ENCODE measurements at places on chromosomes 2 and 18.
A peak's percentile ranks its signal among the peaks of the same experiment; 100 is the strongest.

- DNase-seq = no peak
These were observed 87.4 kb upstream of the CAPN13 start for GRCh38 chr2:30894498-30895119.

DNA sequence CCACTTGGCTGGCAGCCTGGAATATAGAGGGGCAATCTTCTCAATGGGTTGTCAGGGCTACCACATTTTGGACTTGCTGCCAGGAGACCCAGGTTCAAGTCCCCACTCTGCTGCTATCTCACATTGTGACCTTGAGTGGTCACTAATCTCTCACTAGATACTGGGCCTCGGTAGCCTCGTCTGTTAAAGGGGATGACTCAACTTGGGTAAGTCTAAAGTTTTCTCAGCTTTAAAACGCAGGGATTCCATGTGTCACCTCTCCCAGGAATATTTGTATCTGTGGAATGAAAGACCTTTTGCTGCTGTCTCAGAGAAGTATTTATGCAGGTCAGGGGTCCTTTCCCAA is 86.3 kb downstream of the SEMA4F start:
- no peak for DNase-seq

DNA sequence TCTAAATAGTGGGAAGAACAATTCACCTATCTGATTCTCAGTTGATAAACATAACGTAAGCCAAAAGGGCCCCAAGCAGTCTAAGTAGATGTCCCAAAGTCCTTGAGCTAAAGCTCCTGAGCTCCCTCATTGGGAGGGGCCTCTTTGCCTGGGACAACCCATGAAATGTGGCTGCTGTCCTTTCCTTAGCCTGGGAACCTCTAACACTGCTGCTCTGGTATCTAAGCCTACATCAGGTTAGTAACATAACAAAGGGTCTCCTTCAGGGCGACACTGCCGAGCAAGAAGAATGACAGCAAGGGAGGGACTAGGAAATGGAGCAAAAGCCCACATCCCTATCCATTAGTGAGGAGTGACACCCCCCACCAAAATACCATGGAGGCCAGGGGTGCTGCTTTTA is 98.3 kb downstream of the MAPRE2 start:
- no peak for DNase-seq

- no peak for DNase-seq
These were observed 25.6 kb upstream of the TOGARAM2 start for GRCh38 chr2:28955467-28955866.

DNA sequence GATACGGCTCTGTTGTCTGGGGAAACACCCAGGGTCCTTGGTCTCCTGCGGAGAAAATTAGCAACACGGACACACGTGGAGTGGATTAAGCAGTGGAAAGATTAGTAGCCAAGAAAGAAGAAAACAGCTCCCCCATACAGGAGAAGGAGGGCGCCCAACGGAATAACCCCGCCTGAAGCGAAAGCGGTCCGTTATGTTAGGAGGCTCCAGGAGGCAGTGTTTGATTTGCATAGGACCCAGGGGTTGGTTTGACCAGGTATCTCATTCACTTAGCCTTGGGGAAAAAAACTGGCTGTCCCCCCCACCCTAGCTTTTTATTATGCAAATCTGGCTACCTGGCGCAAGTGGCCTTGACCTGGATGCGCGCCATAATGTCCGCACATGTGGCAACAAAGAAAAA is 170.1 kb upstream of the KYNU start:
- no peak for DNase-seq

GRCh38 chr2:42194428-42194827 is 25.3 kb downstream of the EML4 start:
- no peak for DNase-seq

- no peak for DNase-seq
These were observed 54.1 kb downstream of the ATP8B1 start for GRCh38 chr18:57748770-57749603.

- no peak for DNase-seq
These were observed 299.1 kb downstream of the PAX3 start for GRCh38 chr2:221999717-222000116.

- no peak for DNase-seq
These were observed 80.8 kb downstream of the INPP5D start for GRCh38 chr2:233140978-233141377.

DNA sequence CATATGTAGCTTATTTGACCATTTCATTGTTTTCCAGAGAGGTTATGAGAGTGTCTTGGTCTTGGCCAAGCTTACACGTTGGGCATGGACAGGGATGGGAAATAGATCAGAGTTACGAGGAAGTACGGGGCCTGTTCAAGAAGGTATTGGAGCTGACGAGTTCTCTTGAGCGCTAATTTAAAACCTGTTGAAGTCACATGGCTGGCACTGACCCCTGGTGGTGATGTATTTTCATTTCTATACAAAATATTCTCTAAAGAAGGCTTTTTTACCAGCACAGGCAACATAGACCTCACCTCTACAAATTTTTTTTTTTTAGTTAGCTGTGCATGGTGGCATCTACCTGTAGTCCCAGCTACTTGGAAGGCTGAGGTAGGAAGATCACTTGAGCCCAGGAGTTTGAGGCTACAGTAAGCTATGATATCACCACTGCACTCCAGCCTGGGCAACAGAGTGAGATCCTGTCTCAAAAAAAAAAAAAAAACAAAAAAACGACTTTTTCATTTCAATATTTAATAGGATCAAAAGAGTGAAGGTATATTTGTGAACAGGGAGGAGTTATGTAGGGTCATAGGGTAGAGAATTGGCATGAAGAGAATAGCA is 19.6 kb downstream of the UGP2 start:
- peak; percentile 45 for DNase-seq

DNA sequence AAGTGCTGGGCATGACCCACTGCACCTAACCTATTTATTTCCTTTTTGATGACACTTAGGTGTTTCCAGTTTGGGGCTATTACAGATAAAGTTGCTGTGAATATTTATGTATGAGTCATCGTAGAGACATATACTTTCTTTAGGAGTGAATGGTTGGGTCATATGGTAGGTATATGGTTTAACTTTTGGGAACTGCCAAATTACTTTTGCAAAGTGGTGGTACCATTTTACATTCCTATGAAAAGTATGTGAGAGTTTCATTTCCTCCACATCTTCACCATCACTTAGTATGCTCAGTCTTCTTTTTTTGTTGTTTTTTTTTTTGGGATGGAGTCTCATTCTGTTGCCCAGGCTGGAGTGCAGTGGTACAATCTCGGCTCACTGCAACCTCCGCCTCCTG is 56.1 kb downstream of the HNRNPLL start:
- no peak for DNase-seq

GRCh38 chr18:62497190-62497772 is 25.5 kb upstream of the ZCCHC2 start:
- no peak for DNase-seq

DNA sequence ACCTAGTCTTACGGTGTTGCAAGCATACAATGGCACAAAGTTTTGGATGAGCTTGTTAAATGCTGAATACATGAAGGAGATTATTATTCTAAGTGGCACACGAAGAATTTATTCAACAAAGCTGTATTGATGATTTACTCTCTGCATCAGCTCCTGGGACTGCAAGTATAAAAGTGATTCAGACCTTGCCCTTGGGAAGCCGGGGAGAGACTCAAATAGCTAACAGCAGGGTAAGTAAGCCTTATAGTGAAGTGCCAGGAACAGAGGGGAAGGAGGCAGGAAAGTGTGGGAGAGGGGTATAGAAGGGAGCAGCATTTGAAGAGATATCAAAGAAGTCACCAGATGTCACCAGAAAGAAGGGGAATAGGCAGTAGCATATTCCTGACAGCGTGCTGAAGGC is 115.4 kb downstream of the MCFD2 start:
- no peak for DNase-seq

GRCh38 chr2:28350196-28350595 is 42.5 kb upstream of the FOSL2 start:
- DNase-seq = no peak

GRCh38 chr2:176501617-176502016 is 232.4 kb downstream of the MTX2 start:
- no peak for DNase-seq

GRCh38 chr18:44761812-44762211 is 81.1 kb downstream of the SETBP1 start:
- DNase-seq = no peak

- no peak for DNase-seq
These were observed 108.1 kb upstream of the POU3F3 start for GRCh38 chr2:104745846-104746245.

GRCh38 chr2:123993728-123994323 is 31.3 kb upstream of the CNTNAP5 start:
- DNase-seq = peak; percentile 15

- DNase-seq = no peak
These were observed 184.8 kb downstream of the NR4A2 start for GRCh38 chr2:156147594-156148330.

DNA sequence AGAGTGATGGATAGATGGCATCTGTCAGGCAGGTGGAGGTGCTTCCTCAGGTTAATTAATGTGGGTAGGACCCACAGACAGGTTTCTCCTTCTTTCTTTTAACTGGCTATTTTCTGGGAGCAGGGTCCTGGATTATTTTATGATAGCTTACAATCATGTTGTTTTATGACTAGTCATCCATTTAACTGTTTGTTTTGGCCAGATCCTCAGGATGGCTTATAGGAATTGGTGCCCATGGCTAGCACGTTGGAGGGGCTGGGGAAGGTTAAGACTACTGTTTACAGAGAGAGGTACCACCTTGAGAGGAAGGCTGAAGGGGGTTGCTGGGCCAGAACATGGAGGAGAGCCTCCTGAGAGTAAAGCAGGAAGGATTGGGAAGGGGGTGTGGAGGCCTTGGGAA is 78.0 kb upstream of the MGAT5 start:
- no peak for DNase-seq

- DNase-seq = no peak
These were observed 4.0 kb downstream of the CHRNG start for GRCh38 chr2:232543491-232543890.

DNA sequence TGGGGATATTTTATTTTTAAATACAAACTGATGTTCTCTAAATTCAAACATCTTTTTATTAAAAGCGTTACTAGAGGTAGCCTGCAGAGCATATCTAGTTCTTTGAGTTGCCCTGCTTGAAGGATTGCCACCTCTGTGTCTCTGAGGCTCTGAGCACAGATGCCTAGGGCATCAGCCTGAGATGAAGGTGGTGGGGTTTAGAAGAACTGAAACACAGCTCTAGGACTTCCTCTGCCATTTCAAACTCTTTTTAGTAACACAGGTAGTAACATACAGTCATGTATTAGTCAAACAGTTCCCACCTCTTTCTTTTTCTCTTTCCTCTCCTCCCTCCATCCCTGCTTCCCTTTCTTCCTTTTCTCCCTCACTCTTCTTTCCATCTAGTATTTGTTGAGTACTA is 57.6 kb downstream of the TTC21B start:
- DNase-seq = no peak

- no peak for DNase-seq
These were observed 227.5 kb upstream of the APCDD1 start for GRCh38 chr18:10226971-10227370.

GRCh38 chr2:158963071-158963470 is 5.4 kb upstream of the TANC1 start:
- DNase-seq = no peak

- no peak for DNase-seq
These were observed 35.2 kb upstream of the NAPG start for GRCh38 chr18:10490401-10491165.

- DNase-seq = no peak
These were observed 292.3 kb downstream of the ALPK2 start for GRCh38 chr18:58336605-58337004.

GRCh38 chr2:190948671-190949070 is 65.3 kb downstream of the STAT1 start:
- DNase-seq = no peak

DNA sequence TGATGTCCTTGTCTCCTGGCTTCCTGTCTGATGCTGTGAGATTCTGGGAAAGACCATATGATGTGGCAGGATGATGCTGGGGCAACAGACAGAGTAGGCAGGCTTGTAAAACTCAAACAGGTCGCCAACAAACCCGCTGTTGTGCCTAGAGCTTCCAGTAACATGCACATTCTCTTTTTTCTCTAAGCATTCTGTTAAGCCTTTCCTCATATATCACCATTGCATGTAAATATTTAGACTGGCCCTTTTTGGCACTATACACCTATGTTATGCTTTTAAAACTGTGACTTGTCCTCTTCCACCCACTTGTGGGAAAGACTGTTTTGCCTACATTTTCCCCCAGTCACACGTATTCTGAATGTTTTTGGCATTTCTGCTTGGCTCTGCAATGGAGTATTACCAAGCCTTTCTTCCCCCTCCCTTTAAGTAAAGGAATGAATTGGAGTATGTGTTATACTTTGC is 250.4 kb upstream of the TANK start:
- no peak for DNase-seq

DNA sequence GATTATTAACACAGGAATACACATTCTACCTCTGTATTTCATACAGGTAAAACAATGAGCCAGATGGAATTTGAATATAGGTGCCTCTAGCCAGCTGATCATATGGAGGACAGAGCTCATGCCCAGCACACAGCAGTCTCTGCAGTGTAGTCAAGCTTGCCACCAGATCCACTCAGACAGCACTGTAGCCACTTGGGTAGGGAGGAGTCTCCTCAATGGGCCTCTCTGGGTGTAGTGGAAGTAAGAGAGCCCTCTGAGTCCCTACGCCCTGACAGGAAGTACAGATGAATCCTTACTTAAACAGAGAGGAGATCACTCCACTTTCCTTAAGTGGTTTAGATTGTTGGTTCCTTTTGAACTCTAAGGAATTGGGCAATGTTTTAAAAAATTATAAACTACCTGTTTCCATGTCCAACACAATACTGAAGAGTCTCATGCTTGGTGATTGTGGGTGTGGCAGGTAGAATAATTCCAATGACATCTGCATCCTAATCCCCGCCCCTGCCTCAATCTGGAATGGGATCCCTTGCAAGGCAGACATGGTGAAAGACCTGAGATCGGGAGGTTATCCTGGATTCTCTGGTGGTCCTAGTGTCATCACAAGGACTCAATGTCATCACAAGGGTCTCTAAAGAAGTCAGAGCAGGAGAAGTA is 23.0 kb upstream of the TMEM200C start:
- no peak for DNase-seq

DNA sequence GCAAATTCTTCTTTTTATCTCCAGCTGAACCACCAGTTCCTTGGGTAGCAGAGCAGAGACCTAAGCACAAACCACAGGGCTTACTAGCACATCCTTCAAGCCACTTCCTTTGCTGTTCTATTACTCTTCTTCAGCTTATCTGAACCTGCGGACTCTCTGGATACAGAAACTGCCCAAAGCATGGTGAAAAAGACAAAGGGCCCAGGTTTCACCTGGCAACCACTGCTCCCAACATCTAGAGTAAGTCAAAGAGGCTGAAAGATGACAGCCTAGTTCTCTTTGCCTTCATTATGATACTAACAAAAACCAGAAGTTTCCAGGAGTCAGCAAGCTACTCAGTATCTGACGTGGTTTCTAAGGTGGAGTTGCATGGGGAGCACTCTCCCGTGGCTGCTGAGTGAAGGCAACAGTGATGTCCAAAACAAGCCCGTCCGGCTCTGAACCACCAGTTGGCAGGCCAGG is 43.4 kb downstream of the KANSL3 start:
- no peak for DNase-seq

Measured in NCI-H1694 (cell line).